ENCODE measurements at places on chromosomes 1 and 21. TPM values are rescaled to one million over a fixed set of nuclear protein-coding genes. Genes with fewer than 3 reads are reported as not detected.

DNA sequence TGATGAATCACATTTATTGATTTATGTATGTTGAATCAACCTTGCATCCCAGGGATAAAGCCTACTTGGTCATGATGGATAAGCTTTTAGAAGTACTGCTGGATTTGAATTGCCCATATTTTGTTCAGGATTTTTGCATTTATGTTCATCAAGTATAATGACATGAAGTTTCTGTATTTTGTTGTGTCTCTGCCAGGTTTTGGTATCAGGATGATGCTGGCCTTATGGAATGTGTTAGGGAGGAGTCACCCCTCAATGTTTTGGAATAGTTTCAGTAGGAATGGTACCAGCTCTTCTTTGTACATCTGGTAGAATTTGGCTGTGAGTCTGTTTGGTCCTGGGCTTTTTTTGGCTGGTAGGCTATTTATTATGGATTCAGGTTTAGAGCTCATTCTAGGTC is 1643.1 kb upstream of the B3GALT2 start:
- no peak for DNase-seq

GRCh38 chr1:152110365-152110859 is 4.8 kb downstream of the TCHH start:
- peak; percentile 34 for DNase-seq

DNA sequence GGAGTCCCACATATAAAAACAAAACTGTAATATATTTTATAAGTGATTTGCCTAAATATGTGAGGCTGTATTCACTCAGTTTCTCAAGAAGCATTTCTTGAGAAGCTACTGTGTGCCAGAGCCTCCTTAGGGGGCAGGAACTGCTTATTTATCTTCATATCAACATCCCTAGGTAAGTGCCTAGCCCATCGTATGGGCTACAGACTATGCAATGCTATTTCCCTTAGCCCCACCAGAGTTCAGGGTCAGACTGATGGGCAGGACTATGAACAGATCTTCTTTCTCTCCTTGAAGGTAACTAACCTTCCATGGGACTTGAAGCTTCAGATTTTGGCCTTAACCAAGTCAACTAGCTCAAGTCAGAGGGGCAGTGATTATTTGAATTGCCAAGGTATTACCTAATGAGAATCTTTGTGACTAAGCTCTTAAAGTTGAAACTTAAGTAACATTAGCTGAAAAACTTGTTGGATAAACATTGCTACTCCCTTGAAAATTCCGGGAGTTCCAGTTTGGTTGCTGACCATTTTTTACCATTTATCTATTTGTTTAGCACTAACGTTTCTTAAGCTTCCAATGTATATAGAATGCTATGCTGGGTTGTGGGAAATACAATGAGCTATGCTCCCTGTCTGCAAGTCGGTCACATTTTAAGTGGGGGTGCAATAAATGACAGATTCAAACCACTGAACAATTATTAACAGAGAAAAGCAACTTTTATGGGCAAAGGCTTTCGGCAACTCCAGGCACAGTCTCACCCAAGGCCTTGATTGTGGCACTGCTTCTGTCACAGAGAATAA is 85.2 kb downstream of the GPR88 start:
- no peak for DNase-seq

DNA sequence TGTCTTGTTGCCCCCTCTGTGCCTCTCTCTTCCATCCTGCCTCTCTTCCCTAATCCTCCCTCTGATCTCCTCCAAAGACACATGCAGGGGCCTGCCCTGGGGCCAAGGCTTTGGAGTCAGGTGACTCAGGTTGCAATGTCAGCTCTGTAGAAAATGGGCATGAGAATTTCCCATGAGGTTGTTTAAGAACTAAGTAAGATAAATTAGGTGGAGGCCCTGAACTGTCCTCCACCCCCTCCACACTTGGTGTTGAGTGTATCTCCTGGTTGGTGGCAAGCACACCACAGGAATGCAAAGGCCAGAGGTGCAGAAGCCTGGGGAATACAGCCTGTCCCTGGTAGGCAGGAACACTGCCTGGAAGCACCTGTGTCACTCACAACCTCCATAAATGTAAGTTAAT is 63.9 kb upstream of the GRIK3 start:
- DNase-seq: no peak

DNA sequence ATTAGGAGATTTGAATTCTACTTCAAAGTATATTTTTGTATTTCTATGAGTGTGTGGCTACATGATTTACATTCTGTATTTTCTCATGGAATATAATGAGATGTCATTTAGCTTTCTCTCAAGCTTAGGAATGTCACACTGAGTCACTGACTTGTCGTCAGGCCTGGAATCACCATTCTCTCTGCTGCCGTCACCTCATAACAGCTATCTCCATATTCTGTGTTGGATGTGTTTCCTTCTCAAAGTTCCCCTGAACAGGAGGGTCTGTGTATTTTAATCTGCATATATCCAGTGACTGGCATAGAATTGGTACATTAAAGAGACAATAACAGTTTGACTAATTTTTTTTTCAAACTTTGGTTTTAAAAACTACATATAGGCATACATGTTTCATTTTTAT is 35.9 kb downstream of the LYPLAL1 start:
- DNase-seq: no peak

DNA sequence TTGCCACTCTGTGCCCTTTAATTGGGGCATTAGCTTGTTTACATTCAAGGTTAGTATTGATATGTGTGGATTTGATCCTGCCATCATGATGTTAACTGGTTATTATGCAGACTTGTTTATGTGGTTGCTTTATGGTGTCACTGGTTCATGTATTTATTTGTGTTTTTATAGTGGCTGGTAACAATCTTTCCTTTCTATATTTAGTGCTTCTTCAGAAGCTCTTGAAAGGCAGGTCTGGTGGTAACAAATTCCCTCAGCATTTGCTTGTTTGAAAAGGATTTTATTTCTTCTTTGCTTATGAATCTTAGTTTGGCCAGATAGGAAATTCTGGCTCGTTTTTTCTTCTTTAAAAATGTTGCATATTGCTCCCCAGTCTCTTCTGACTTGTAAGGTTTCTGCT is 215.4 kb downstream of the ZC3H11B start:
- DNase-seq: no peak

DNA sequence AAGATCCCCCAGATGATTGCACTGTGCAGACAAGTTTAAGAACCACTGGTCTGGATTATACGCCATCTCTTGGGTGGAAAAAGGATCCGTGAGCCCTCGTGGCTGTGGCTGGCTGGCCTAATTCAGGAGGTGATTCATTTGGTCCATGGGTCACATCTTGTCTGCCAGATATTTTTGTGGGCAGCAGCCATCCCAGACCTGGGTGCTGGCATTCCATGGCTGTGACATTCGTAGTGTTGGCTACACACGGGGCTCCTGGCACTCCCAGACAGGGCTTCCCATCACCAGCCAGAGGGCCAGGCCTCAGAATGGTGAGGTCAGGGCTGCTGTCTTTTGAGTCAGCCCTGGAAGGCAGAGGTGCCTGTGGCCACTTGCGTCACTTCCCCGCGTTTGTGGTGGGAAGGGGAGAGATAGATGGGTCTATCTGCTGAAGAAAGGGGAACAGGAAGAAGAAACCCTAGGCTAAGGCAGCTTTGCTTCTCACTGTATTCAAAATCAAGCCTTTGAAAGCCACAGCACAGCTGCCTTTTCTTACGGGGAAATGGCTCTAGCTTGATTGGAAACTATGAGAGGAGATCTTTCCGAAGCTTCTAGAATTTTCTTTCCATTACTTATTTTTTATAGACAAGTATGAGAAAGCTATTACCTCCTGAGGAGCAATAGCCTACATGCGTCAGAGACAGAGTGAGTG is 32.4 kb downstream of the EIF2D start:
- DNase-seq: peak; percentile 77

DNA sequence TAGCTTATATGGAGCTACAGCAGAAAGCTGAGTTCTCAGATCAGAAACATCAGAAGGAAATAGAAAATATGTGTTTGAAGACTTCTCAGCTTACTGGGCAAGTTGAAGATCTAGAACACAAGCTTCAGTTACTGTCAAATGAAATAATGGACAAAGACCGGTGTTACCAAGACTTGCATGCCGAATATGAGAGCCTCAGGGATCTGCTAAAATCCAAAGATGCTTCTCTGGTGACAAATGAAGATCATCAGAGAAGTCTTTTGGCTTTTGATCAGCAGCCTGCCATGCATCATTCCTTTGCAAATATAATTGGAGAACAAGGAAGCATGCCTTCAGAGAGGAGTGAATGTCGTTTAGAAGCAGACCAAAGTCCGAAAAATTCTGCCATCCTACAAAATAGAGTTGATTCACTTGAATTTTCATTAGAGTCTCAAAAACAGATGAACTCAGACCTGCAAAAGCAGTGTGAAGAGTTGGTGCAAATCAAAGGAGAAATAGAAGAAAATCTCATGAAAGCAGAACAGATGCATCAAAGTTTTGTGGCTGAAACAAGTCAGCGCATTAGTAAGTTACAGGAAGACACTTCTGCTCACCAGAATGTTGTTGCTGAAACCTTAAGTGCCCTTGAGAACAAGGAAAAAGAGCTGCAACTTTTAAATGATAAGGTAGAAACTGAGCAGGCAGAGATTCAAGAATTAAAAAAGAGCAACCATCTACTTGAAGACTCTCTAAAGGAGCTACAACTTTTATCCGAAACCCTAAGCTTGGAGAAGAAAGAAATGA is 37.6 kb downstream of the CENPF start:
- no peak for DNase-seq

GRCh38 chr1:116404699-116405098 is 31.7 kb downstream of the ATP1A1 start:
- no peak for DNase-seq

GRCh38 chr1:157993147-157993917 is at the start of gene KIRREL1:
KIRREL1 (plus strand) TSS chr1:157993645; CDS start chr1:157993677, 32 bp downstream.
- DNase-seq: peak; percentile 76

DNA sequence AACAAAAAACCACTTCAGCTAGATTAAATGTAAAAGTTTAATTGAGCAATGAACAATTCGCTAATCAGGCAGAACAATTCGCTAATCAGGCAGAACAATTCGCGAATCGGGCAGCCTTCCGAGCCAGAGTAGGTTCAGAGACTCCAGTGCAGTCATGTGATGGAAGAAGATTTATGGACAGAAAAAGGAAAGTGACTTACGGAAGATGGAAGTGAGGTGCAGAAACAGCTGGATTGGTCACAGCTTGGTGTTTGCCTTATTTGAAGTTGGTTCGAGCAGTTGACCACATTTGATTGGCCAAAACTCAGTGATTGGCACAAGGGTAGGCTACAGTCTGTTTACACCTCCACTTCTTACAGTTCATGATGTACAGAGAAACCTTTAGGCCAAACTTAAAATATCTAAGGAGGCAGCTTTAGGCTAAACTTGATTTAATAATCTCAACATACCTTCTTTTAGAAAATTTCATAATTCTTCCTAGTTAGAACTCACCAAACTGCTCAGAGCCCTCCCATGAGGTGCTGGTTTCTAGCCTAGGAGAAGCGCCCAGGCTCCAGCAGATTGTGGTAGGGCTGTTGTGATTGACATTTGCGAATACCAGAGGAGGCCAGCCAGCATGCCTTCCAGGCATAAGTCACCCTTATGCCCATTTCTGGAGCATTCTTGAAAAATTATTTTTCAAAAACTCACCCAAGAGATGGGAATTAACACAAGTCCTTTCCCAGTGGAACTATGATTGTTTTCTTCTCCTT is 22.8 kb upstream of the KCNC4 start:
- peak; percentile 47 for DNase-seq

DNA sequence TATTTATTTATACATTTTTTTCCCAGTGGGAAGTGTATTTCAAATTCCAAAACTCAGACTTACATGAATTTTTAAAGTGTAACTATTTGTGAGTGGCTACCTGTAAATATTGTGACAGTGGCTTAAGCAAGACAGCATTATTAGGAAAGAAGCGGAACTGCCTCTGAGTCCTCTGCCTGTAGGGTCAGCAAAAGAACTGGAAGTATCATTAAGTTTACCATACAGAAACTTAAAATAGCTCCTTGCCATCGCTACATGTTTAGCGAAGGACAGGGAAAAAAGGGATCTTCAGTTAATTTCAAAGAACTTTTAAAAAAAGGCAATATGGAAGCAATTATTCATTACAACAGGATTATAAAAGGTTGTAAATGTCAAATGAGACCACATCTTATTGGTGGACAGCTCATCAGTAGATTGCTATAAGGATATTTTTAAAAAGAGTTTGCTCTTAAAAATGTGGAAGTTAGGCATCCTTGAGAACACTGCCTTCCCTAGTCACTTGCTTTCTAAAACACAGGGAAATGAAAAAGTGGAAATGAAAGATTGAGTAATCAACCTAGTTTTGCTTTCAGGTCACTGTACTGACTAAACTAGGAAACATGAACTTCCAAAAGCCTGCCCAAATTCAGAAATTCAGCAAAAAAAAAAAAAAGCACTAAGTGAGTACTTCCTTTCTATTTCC is 39.2 kb downstream of the NSL1 start:
- no peak for DNase-seq

DNA sequence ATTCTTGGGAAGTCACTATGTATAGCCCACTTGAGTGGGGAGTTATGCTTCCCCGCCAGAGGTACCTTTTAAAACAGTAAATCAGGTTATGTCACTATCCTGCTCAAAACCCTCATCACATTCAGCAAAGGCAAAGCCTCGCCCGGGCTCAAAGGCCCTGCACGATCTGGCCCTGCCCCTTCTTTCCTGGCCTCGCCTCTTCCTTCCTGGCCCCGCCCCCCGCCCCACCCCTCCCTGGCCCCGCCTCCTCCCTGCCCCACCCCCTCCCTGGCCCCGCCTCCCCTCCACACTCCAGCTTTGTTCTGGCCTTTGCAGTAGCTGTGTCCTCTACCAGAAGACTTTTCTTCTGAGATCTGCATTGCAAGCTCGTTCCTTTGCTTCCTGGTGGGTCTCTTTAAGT is 6.6 kb downstream of the LDLRAD2 start:
- DNase-seq: peak; percentile 56

GRCh38 chr1:220184506-220184905 is 87.7 kb downstream of the RAB3GAP2 start:
- no peak for DNase-seq

LIN28A gene
- not detected for total RNA-seq

BATF3 gene
- total RNA-seq: 1.6 TPM

TRNP1 gene
- total RNA-seq: 27.4 TPM

TRIM67 gene
- not detected for total RNA-seq

MROH9 gene
- not detected for total RNA-seq

HUNK gene
- total RNA-seq: 0.40 TPM

KAZN gene
- 2.2 TPM for total RNA-seq

SPRR2F gene
- not detected for total RNA-seq
